ENCODE measurements at places on chromosomes 4 and X.

GRCh38 chrX:153929576-153929975 is 3.5 kb upstream of the ARHGAP4 start:
- DNase-seq: no peak

DNA sequence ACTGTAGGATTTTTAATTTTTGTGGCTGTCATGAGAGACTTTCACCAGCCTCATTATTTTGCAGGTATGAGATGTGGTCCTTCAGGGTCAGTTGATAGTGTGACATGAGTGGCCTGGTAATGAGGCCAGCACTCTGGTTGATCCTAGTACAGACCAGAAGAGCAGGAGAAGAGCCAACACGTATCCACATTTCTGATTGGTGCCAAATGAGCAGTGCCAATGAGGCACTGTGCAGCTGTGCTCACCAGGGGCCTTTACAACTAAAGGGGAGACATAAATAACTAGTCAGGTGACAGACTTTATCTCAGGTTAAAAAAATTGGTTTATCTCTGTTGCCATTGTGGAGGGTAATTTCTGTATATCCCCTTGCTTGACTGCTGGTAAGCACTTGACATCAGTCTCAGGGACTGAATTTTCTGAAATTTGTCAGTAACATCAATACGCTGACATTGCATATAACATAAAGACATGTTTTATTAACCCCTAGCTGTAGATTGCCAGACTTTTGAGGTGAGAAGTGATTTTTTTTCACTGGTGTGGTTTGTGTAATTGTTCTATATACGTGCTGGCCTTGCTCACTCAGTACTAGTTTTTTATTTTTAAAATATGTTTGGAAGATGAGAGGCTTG is 101.2 kb downstream of the AFF1 start:
- no peak for DNase-seq

DNA sequence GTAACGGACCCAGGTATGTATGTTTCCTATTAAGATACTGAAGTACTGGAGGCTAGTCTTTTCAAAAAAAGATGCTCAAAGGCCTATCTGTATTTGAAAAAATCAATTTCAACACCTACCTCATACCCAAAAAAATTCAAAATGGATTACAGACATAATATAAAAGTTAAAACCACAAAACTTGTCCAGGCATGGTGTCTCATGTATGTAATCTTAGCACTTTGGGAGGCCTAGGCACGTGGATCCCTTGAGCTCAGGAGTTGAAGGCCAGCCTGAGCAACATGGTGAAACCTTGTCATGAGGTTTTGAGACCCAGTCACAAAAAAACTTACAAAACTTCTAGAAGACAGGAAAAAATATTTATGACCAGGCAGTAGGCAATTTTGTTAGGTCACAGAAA is 16.7 kb downstream of the RBMX start:
- DNase-seq: no peak

- DNase-seq: peak; percentile 41
Observed at GRCh38 chrX:51420610-51421009, 75.8 kb downstream of the NUDT11 start.

DNA sequence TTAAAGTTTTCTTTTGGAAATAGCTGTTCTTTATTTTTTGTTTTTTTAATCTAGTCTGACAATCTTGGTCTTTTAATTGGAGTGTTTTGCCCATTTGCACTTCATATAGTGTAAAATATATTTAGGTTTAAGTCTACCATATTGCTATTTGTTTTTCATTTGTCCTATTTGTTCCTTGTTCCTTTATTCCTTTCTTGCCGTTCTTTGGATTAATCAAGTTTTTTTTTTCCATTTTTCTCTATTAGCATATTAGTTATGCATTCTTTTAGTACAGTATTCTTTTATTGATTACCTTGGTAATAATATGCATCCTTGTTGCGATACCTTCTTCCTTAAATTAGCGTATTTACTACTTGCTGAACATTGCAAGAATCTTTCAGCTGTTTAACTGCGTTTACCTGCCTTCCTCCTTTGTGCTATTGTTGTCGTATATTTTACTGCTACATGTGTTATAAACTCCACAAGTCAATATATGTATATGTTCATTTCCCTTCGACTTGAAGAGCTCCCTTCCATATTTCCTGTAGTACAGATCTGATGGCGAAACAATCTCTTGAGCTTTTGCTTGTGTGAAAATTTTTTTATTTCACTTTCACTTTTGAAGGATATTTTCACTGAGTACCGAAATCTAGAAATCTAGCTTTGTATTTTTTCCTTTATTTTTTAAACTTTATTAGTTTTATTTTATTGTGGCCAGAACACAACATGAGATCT is 23.9 kb upstream of the RNF212 start:
- DNase-seq: peak; percentile 8

GRCh38 chr4:48141048-48141447 is 7.0 kb upstream of the TXK start:
- peak; percentile 56 for DNase-seq

GRCh38 chrX:134548257-134549201 is 88.6 kb downstream of the HPRT1 start:
- DNase-seq: peak; percentile 18

GRCh38 chrX:8189096-8189830 is 18.2 kb upstream of the VCX2 start:
- no peak for DNase-seq

- DNase-seq: no peak
Observed at GRCh38 chrX:16807548-16807947, 21.3 kb downstream of the TXLNG start.

DNA sequence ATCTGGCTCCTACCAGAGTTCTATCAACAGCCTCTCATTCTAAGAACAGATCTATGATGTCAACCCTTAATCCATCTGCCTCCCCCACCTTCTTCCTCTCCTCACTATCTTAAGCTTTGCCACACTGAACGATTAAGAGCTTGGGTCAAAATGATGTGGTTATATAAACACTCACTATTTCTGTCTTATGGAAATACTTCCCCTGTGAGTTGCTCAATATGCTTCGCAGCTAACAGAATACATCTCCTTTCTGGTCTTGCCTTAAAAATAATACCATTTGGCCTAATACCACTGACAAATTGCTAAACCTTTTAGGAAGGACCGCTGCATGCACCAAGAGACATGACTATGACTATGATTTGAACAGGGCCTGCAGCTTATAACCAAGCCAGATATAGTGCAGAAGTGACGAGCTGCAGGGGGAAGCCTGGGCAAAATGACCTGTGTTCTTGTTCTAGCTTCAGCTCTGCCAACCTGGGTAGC is 130.9 kb downstream of the RNF150 start:
- DNase-seq: no peak

GRCh38 chr4:55321707-55322264 is 24.3 kb upstream of the SRD5A3 start:
- peak; percentile 58 for DNase-seq

DNA sequence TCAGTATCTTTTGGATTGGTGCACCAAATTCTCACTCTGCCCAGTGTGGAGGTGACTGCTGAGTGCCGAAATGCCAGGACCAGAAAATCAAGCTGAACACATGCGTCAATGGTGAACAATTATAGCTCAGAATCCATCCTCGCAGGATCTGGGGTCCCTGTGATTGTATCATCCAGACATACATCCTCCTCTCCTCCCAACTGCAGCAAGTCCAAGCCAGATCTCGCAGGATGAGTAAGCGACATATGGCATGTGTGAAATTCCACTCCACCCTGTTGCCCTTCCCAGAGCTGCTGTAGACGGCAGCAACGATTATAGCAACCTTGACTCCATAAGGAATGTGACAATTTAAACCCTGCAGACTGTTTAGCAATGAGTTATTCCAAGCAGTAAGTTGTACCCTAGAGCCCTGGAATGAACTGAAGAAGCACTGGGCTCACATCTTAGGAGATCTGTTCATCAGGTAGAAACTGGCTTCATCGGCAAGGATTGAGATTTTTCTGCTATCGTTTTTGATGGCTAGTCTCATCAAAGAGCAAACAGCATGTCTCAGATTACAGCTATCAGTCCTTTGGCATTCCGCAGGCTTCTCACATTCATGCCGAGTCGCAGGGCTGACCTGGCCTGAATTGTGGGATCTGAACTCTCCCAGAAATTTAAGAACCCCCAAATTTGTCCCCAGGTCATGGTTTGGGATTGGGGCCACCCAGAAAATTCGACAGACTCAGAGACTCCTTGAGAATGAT is 35.5 kb upstream of the SORBS2 start:
- DNase-seq: no peak

- no peak for DNase-seq
Observed at GRCh38 chrX:132107291-132107690, 20.5 kb downstream of the FRMD7 start.

DNA sequence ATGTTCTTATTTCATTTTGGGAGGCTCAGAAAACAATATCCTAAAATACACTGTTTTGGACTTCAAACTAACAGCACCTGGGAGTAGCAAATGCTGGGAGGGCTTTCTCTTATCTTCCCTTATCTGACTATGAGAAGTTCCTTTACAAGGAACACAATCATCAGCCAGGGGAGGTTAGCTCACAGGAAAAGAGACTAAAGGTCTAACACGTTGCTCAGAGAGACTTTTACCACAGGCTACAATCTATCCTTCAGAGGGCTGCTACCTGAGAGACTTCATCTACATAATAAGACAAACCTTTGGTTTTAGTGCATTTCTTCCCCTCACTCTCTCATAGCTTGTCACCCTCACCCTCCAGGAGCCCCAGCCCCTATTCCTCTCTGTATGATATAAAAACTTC is 35.8 kb downstream of the MEPE start:
- no peak for DNase-seq

- peak; percentile 30 for DNase-seq
Observed at GRCh38 chr4:48341776-48342605, 662 bp downstream of the SLAIN2 start.

DNA sequence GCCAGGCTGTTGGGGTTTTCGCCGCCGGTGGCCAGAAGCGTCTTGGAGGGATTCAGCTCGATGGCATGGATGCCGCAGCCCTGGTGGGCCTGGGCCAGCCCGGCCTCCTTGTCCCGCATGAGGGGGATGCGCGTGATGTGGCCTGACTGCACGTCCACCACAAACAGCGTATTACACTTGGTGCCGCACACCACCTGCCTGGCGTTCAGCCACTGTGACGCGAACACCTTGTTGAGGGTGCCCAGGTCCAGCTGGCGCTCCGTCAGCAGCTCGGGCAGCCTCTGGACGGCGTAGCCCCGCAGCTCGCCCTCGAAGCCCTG is 728 bp downstream of the DCAF12L2 start:
- no peak for DNase-seq

DNA sequence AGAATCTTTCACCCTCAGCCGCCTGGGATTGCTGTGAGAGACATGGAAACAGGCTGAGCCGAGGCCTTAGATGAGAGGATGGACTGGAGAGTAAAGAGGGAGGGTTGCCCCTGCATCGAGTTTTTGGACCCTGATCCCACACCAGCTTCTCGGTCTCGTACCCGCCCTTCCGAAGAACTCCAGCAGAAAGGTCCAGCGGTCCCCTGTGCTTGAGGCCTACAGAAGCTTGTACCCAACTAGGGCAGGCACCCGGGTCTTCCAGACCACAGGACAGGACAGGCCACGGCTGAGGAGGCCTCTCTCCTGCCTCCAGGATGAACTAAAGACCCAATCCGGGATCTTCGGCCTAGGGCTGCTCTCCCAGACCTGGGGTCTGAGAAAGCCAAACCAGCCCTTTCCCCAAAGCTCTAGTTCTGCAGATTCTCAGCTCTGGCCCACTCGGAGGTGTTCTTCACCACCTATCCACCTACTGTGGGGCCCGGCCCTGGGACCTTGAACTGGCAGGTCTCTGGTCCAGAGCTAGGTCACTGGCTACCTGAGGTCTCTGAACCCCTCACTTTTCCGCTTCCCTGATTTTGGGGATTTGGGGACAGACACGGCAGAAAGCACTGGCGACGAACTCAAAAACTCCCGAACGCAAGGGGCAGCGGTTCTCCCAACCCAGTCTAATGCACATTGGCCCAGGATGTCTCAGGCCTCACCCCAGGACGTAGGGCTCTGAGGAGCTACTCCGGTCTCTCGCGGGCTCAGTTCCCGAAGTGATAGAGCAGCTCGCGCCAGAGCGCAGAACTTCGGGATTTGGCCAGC is 1.1 kb downstream of the NKX3-2 start:
- no peak for DNase-seq

- DNase-seq: no peak
Observed at GRCh38 chrX:105725228-105725627, 97.1 kb upstream of the NRK start.

GRCh38 chr4:63492515-63492914 is 916.7 kb downstream of the TECRL start:
- DNase-seq: no peak

- DNase-seq: peak; percentile 38
Observed at GRCh38 chr4:176123710-176124407, 58.2 kb downstream of the WDR17 start.

DNA sequence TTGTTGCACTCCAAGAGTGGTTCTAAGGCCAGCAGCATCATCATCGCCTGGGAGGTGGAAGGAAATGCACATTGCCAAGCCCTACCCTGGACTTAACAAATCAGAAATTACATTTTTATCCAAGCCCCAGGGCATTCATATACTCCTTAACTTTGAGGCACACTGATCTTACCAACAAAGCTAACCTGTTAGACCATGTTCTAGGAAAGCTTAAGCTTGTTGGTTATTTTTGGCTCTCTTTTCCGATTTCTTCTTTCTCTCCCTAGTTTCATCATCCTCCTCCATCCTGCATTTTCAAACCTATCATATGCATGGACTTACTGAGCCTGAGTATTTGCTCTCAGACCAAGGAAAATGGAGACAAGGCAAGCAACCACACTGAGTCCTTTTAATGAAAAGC is 133.4 kb downstream of the OPHN1 start:
- DNase-seq: no peak

- DNase-seq: no peak
Observed at GRCh38 chr4:35559559-35560365, 684.6 kb downstream of the ARAP2 start.

- DNase-seq: no peak
Observed at GRCh38 chrX:139052461-139052860, 340.9 kb upstream of the FGF13 start.

- no peak for DNase-seq
Observed at GRCh38 chr4:164888096-164888715, 11.2 kb downstream of the APELA start.

- DNase-seq: no peak
Observed at GRCh38 chrX:101265869-101266428, 25.2 kb downstream of the TAF7L start.

GRCh38 chr4:74397748-74398426 is 32.9 kb downstream of the EREG start:
- peak; percentile 17 for DNase-seq

- DNase-seq: no peak
Observed at GRCh38 chr4:125773931-125774330, 459.2 kb downstream of the FAT4 start.
